ENCODE measurements at places on chromosomes 1 and 21.

- no peak for DNase-seq
These were observed 12.9 kb downstream of the PI4KB start for GRCh38 chr1:151314137-151314875.

GRCh38 chr1:32241001-32241763, 5.8 kb upstream of the FAM167B start:
- DNase-seq = no peak

DNA sequence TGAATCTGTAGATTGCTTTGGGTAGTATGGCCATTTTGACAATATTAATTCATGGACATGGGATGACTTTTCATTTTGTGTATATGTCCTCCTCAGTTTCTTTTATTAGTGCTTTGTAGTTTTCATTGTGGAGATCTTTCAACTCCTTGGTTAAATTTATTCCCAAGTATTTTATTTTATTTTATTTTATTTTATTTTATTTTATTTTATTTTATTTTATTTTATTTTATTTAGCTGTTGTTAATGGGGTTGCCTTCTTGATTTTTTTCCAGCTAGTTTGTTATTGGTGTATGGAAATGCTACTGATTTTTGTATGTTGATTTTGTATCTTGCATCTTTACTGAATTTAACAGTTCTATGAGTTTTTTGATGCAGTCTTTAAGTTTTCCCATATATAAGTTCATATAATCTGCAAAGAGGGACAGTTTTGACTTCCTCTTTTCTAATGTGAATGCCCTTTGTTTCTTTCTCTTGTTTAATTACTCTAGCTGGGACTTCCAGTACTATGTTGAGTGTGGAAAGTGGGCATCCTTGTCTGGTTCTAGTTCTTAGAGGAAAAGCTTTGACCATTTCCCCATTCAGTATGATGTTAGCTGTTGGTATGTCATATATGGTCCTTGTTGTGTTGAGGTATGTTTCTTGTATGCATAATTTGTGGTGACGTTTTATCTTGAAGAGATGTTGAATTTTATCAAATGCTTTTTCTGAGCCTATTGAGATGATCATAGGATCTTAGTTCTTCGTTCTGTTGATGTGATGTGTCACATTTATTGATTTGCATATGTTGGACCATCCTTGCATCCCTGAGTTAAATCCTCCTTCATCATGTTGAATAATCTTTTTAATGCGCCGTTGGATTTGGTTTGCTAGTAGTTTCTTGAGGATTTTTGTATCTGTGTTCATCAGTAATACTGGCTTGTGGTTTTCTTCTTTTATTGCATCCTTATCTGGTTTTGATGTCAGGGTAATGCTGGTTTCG, 14.3 kb downstream of the CEPT1 start:
- no peak for DNase-seq

DNA sequence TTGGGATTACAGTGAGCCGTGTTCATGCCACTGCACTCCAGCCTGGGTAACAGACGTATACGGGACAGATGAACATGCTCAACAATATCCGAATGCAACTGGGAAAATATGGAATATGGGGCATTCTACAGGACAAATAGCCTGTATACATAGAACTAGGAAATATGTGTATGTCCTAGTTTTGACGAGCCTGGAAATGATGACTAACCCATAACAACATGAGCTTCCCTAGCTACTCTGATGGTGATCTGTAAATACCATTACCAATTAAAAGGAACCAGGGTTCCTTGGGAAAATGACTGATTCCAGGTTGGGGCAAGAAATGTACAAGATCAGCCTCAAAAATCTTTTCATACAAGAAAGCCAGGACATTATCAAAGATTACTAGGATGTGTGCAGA, 42.8 kb upstream of the ARTN start:
- no peak for DNase-seq

GRCh38 chr1:243256590-243256989, 749 bp downstream of the SDCCAG8 start:
- no peak for DNase-seq

GRCh38 chr21:15752763-15753407, 23.1 kb downstream of the USP25 start:
- DNase-seq = no peak

DNA sequence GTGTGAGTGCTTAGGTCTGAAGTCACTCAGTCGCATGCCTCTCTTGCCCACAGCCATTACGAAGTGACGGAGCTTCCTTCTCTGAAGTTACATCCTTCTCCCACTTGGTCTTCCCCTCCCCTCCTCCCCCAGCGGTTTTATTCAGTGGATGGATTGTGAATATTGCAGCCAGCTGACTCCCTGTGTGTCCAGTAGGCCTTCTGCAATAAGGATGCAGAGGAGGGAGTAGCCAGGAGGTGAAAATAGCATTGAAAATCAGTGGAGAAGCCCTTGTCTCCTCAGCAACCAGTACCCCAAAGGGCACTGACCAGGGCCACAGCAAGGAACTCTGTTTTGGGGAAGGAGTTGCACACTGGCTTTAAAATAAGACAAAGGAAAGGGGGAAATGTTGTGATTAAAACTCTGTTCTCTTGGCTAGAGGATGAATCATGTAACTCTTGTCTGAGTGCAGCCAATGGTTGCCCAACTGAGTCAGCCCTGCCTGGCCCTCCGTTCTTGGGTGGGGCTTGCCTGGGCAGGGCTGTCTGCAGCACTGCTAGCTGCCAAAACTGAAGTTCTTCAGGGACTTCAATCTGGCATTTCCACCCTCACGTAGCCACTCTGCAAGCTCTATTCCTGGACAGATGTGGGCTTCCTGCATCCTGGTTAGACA, 4.3 kb downstream of the S100A10 start:
- DNase-seq = no peak

- no peak for DNase-seq
These were observed 177.3 kb downstream of the EDEM3 start for GRCh38 chr1:184577319-184577718.

DNA sequence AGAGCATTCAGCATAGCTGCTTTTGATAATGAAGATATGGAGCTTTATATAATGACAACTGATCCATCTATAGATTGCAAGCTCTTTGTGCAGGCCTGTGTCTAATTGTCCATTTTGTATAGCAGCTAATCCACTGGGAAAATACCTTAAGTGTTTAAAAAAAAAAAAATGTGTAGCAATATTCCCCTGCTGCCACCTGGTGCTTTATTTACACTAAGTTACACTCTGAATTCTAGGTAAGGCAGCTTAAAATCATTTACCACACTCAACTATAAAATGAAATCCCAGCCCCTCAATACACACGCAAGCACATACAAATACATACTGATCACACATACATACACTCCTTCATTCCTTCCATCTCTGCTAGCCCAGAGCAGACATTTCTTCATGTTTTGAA, 49.1 kb upstream of the BCL9 start:
- DNase-seq = no peak
